Kidney capillary endothelial cell (primary cell): ENCODE measurements at places on chromosomes 4 and X.

GRCh38 chrX:139560221-139560620, 29.7 kb downstream of the F9 start:
- DNase-seq = no peak

DNA sequence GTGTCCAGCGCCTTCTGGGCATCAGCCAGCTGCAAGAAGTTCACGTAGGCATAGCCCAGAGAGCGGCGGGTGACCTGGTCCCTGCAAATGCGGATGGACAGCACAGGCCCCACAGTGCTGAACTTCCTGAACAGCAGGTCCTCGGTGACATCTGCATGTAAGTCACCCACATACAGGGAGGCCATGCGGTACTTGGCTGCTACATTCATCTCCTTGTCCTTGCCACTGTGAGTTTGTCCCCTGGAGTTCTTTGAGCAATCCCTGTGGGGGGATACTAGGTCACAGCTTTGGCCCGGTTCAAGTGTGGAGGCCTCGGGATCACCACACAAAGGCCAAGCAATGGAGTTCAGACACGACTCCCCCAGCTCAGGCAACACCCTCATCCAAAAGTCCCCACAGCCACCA, 776 bp downstream of the PABPC4L start:
- peak; percentile 21 for DNase-seq

- DNase-seq = no peak
Measured at GRCh38 chr4:168273838-168274237, 44.7 kb downstream of the DDX60 start.

DNA sequence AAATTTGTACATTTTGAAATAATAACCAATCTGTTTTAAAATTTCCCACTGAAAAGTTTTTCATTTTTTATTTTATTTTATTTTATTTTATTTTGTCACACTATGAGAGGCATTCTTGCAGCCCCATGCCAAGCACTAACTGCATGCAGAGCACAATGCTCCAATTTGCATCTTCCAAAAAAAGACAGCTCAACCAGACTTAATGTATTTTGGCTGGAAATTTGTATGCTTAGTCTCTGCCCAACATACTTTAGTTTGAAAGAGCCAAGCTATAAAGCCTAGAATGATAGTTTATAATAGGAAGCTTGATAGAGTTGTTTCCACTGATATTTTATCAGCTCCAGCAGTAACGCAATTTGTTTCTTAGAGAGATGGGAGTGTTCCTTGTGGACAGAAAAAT, 235.5 kb downstream of the GALNTL6 start:
- no peak for DNase-seq

DNA sequence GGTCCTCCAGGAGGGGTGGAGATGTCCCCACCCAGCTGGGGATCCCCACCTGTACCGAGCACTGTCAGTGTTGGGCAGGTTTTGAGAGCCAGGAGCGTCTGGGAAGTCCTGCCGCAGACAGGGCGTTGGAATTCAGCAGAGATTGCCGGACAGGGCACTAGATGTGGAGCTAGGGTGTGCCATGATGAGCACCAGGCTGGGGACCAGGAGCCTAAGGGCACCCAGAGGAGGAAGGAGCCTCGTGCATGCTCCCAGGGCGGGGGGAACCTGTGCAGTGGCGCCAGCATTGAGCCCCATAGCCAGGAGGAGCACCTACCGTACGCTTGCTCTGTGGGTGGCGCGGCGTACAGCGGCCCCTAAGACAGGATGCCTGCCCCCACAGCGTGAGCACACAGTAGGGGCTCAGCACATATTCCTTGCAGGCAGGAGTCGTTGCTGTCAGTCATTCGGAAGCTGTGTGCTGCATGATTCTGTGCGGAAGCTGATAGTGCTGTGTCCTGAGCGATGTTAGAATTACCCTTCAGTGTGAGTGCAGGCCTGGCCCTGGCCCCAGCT, 18.8 kb upstream of the TADA2B start:
- no peak for DNase-seq

DNA sequence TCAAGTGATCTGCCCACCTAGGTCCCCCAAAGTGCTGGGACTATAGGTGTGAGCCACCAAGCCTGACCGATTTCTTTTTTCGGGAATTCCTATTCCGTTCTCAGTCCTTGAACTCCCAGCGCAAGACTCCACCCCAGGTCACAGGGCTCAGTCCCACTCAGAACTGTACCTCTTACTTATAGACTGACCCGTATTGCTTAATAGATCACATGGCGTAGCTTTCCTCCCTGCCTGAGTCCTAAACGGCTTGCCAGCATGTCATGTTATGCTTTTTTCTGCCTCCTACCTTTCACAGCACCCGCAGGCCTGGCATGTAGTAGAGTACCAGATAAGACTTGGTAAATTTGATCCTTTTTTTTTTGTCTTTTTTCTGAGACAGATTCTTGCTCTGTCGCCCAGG, 22.4 kb downstream of the SAT1 start:
- DNase-seq = no peak

- DNase-seq = no peak
Measured at GRCh38 chrX:24264383-24264782, 49.5 kb downstream of the SUPT20HL2 start.

DNA sequence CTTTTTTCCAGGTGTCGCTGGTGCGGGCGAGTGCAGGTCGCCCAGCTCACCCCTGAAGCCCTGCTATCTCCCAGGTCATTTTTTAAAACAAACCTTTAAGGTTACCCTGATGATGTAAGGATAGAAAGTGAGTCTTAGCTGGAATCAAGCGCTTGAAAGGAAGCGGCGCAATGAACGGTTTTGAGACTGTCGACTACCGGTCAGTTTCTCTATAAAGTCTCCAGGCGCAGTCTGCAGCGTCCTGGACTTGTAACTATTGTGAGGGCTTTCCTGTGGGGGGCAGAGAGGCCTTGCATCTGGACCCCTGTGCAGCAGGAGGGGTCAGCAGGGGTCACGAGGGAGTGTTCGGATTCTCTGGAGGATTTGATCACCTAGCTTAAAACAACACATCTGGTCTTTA, 1.6 kb downstream of the KIT start:
- peak; percentile 30 for DNase-seq

DNA sequence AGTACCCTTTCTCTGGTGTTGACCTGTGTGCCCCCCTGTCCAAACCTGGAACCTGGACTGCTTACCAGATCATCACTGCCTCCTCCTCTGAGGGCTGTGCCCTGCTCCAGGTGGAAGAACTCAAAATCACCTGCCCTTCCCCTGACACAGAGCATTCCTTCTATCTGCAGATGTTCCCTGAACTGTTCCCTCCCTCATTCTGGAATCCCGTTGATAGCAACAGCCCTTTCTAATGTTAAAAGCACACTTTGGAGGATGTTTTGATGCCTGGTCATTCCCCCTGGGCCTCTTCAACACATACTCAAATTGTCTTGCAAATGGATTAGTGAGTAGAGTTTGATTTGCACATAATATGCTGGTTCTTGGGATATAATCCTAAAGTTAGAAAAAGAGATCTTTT, 225.8 kb downstream of the FGF13 start:
- DNase-seq = no peak

GRCh38 chrX:20144491-20144890, 2.9 kb upstream of the EIF1AX start:
- peak; percentile 79 for DNase-seq

- DNase-seq = no peak
Measured at GRCh38 chr4:186854256-186854655, 130.6 kb upstream of the FAT1 start.

GRCh38 chr4:119512398-119512797, 116.2 kb downstream of the PDE5A start:
- DNase-seq = no peak

DNA sequence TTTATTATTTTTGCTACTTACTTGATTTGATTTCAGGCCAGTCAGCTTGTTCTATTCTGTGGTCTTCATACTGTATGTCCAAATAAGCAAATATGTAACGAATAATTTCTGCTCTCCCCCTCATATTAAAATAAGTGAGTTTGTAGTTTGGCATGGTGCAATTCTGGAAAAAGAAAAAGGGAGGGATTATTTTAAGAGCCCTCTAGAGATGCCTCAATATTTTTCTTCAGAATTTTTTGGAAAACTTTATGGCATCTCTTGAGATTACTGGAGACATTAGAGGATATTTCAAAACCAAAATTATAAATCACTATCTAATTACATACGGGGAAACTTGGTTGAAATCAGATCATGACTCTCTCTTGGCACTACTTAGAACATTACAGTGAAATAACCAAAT, 8.2 kb downstream of the HPGDS start:
- no peak for DNase-seq

- DNase-seq = no peak
Measured at GRCh38 chr4:157772907-157773306, 399.9 kb downstream of the GASK1B start.

DNA sequence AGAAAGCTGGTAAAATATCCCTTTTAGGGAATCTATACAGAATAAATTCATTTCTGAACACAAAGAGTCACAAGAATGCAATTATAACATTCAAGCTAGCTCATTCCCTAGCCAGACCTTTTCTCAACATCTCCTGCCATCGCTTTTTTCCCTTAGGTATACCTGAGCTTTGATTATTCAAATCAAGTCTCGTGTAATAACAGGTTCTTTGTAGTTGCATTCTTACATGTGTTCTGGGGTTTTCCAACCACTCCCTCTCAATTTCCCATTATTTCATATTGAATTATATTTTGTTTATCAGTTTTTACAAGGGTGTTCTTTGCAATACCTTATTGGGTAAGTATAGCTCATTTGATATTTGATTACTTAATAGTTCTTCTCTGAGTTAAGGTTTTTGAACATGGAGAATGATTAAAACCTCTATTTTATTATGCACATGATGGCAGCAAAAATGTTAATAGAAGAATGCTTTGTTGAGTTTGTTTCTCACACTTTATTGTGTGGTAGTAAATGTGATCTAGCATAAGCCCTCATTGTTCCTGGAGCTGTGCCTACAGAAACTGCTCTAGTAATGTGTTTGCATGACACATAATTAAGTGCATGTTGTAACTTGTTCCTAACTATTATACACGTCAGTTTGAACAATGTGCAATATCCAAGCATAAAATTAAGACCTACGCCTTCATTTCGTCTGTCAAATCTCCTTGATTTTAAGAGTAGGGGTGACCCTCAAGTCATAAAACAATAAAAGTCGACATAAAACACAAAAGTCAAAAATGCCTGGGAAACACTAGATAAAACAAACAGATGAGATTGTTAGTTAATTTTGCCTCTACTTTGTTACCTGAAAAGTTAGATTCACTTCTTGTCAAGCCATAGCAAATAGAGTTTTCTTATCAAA, 124.0 kb upstream of the POF1B start:
- DNase-seq = no peak

DNA sequence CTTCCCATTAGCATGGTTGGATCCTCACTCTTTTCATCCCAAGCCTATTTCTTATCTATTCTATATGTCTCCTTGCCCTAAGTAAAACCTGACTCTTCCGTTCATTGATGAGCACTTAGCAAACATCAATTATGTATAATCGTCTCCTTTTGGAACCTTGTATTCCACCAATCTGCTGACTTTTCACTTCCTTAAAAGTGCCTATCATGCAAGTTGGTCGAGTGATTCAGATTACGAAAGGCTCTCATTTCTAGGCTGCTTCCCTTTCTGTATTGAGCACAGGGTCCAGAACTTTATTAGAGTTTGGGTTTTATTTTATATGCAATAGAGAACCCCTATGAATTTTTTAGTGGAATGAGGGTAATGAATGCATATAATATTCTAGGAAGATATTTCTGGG, 27.1 kb upstream of the ALB start:
- no peak for DNase-seq

- DNase-seq = no peak
Measured at GRCh38 chr4:54707406-54707805, 49.6 kb downstream of the KIT start.

DNA sequence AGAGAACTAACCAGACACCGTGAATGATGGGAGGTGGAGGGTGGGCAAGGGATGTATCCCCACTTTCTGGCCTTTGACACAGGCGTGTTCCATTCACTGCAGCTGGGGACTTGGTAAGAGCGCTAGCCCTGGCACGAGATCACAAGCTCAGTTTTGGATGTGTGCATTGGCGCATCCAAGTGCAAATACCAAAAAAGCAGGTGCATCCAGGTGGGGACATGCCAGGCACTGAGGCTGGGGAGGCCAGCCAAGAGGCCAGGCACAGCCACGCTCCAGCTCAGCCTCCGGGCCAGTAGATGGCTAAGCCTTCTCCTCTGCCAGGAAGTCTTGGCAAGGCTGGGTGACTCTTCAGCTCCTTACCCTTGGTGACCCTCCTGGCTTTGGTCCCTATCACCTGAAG, 4.4 kb upstream of the ZFP92 start:
- no peak for DNase-seq

DNA sequence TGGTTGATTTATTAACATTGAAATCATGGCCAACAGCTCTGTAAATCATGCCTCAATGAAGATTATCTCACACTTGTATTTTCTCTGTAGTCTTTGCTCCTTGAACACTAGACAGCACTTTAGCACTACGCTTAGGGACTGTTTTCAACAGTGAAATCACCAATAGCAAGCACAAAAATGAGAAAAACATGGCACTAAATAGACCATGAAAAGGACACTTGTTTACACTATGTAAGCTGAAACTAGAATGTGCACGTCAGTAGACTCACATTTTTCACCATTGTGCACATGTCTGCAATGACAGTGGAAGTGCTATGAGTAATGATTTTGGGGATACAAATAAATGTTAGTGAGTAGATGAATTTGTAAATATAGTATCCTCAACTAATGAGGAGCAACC, 3.1 kb downstream of the BMP2K start:
- no peak for DNase-seq

DNA sequence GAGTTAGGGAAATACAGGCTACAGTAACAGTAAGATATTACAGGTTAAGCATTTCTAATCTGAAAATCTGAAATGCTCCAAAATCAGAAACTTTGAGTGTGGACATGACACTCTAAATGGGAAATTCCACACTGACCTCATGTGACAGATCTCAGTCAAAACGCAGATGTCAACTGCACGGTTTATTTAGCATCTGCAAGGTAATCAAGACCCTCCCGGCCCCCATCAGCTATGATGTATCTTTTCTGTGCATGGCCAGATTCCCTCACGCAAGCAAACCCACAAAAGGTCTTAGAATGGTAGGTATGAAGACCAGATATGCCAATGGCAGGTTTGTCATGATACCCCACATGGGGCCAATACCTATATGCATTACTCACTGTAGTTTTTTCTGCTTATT, 82.8 kb downstream of the COQ2 start:
- no peak for DNase-seq

DNA sequence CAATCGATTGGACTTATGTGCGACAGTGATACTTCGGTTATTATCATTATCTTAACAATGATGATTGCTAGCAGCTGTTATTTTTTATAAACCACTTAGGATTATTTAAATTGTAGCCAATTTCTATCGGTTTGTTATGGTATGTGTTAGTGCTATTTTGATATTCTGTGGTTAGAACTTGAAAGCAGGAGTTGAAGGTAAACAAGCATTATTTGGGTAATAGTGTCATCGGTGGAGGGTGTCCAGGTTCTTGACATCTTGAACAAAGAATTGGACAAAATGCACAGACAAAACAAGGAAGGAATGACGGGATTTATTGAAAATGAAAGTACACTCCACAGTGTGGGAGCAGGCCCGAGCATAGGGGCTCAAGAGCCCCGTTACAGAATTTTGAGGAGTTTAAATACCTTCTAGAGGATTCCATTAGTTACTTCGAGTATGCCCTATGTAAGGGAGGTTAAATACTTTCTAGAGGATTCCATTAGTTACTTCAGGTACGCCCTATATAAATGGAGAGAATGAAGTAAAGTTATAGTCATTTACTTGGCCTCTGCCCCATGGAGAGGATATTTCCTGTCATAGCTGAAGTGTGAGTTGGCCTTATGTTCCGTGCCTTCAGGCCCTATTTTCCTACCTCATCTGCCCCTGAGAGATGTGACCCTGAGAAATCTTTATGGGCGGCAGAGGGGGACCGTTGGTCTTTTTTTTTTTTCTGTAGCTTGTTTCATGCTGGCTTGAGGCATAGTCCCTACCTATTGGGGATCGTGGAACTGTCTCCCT, 13.1 kb downstream of the MOB1B start:
- DNase-seq = no peak
